CD4-positive, alpha-beta memory T cell (primary cell): ENCODE measurements at places on chromosomes 11 and 22.

- no peak for DNase-seq
These were observed 34.7 kb upstream of the PRR5 start for GRCh38 chr22:44667276-44667675.

DNA sequence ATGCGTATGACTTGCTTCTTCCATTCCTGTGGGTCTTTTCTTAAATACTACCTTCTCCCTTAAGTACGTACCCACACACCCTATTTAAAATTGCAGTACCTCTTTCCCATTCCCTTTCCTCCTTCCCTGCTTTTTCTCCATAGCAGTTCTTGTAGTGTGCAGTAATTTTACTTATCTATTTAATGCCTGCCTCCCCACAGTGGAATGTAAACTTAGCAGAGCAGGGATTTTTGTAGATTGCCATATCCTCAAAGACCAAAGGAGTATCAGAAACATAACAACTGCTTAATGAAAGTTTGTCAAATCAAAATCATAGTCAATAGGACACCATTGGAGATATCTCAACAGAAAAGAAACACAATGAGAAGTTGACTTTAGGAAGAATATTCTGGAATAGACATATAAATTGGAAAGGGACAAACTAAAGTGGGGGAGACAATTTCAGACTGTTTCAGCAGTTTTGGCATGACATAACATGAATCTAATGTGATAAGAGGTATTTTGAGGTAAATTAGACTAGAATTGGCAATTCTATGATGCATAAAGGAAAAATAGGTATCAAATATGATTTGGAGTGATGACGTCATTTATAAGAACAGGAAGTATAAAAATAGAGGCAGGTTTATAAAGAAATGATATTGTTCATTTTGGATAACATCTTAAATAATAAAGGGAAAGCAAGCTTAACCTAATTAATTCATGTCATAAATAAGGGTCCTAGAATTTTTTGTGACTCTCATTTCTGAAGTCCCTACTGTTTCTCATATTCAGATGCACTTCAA, 188.4 kb downstream of the SOX6 start:
- DNase-seq, result no peak

GRCh38 chr11:64590763-64591221, at the start of gene SLC22A12:
Gene SLC22A12, plus strand, starts transcription at chr11:64591220. Its CDS starts 337 bp downstream, at chr11:64591557.
- DNase-seq, result no peak

DNA sequence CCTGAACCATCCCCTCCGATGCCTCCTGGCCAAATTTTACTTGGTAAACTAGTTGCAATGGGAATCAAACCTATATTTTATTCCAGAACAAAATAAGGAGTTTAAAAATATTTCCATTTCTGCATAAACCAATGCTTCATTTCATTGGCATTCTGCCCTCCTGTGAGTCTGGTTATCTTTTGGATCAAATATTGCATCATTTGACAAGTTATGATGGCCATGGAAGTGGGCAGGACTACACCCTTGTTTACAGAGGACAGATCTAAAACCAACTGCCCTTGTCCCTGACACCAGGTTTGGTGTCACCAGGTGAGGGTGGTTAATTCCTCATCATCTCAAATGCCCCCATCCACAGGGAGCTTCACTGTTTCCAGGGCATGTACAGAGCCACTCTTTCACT, 28.2 kb upstream of the E2F8 start:
- no peak for DNase-seq

DNA sequence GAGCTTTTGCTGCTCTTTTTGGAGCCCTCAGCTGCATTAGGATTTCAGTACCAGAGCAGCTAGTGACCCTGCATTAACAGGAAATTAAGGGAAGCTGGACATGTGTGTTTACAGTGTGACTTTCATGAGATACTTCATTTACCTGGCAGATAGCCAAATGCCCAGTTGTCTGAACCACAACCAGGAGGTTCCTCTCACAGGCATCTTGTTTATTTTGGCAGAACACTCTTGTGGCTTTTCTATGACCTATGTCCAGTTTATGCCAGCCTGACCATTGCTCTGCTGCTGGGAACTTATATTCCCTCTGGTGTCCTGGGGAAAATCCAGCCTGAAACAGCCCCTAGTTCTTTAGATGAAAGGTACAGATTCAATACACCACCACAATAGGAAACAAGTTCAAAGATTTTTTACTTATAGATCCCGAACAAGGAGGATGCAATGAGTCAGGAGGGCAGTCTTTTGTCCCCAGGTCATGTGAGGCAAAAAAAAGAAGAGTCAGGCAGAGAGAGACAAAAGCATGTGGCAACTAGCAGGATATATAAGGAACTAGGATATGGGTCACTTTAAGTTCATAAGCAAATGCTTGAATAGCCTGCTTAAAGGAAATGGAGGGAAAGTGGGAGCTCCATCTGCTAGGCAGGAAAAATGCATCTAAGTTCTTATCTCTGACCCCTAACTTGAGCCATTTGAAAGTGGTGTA, 379.3 kb downstream of the INSC start:
- DNase-seq, result no peak

DNA sequence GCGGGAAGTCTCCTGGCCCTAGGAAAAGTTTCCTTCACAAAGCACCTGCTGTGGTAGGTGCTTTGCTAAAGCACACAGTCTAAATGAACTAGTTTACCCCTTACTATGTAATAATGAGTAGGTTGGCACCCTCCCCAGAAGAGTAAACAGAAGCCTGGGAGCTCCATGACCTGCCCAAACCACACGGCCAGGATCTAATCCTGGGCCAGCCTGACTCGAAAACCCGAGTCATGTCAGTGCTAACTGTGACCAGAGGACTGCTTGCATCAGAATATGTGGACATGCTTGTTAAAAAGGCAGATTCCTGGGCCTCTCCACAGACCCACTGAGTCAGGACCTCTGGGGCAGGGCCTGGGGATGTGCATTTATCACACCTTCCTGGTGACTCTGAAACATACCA, 67.7 kb downstream of the PANX1 start:
- DNase-seq, result no peak

GRCh38 chr11:17972987-17973386, 39.9 kb downstream of the SERGEF start:
- DNase-seq, result no peak

- DNase-seq, result no peak
These were observed 85.5 kb upstream of the PGR start for GRCh38 chr11:101215069-101215468.

GRCh38 chr11:19241260-19242178, 774 bp upstream of the E2F8 start:
- DNase-seq, result no peak

GRCh38 chr22:44883011-44883421, 126.8 kb downstream of the PHF21B start:
- no peak for DNase-seq

DNA sequence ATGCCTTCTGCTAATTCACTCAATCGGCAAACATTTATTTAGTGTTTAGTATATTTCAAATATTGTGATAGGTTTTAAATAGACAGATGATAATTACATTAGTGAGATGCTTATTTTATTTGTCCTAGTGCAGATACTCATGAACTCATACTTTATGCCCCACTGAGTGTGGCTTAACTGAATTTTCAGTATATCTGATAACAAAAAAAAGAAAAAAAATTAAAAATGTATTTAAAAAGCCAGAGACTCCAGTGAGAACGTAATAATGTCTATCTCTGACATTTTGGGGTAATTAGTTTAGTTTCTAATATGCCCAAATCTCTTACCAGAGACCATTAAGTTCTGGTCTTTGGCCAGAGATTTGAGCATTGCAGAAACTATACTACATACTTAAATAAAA, 332.6 kb upstream of the CHORDC1 start:
- DNase-seq, result no peak

GRCh38 chr22:35678836-35679235, 30.6 kb downstream of the APOL6 start:
- DNase-seq, result no peak
